NCI-H1105 treated with DMSO at 0.1 percent for 48 hours (cell line): ENCODE measurements at places on chromosomes 12 and 14.

DNA sequence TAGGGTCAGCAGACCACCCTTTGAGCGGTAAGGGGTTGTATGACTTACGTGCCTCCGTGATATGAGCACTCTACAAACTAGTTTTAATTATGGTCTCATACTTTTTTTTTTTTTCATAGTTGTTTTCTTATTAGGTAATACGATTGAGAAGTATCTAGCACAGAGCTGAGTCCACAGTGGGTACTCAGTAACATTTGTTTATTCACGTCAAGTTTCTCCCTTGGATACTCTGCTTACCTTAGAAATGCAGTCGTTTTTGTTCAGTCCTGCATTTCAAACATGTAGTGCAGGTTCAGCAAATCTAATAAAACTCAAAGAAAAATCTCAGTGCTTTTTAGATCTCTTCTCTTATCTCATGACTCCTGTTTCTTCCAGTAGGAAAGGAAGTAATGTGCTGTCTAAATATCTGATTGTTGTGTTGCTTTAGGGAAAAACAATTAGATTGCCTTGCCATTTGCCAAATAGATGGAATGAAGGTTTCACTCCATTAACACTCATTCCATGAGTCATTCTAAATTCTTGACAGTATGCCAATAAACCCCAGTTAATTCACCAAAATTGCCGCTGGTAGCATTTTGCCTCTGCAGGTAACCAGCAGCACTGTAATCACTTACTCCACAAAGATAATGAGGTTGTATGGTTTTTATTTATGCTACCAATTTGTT is 118.9 kb downstream of the PTCSC3 start:
- peak; percentile 79 for DNase-seq

DNA sequence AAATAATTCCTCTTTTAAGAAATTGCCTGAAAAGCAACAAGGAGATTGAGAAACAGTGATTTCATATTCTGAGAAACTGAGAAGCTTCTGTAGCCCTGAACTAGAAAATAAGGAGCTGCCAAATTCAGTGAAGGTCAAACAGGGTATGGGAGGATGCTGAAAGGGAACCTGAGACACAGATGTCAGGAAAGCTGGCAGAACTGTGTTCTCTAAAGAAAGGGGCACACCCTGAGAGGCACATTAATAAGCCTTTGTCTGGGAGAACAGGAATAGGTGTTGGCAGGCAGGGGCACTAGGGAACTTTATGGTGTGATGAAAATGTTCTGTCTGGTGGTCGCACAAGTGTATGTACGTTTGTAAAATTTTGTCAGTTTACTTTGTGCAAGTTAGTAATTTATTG is 29.6 kb downstream of the VRK1 start:
- no peak for DNase-seq

DNA sequence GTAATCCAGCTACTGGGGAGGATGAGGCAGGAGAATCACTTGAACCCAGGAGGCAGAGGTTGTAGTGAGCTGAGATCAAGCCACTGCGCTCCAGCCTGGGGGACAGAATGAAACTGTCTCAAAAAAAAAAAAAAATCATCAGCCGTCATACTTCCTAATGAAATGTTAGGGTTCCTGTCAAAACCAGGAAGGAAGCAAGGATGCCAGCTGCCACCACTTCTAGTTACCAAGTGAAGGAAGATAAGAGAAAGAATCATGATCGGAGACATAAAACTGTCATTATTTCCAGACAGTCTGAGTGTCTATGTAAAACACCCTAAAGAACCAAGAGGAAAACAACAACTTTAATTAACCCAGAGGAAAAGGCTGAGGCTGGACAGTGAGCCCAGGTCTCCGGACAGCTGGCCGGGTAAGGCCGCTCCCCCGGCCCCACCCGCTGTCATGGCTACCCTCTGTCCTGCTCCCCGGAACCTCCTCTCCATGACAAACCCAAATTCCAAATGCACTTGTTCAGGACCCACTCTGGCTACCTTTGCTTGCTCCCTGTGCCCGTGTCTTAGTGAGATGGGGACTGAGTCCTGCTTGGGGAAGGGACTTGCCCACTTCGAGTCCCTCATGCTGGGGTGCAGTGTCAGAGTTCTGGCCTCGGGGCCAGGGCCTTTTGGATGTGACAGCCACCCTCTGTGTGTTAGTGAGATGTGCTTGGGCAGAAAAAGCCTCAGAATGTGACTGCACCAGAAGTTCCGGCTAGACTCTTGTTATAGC is 29.0 kb downstream of the SLC6A12 start:
- DNase-seq: no peak

DNA sequence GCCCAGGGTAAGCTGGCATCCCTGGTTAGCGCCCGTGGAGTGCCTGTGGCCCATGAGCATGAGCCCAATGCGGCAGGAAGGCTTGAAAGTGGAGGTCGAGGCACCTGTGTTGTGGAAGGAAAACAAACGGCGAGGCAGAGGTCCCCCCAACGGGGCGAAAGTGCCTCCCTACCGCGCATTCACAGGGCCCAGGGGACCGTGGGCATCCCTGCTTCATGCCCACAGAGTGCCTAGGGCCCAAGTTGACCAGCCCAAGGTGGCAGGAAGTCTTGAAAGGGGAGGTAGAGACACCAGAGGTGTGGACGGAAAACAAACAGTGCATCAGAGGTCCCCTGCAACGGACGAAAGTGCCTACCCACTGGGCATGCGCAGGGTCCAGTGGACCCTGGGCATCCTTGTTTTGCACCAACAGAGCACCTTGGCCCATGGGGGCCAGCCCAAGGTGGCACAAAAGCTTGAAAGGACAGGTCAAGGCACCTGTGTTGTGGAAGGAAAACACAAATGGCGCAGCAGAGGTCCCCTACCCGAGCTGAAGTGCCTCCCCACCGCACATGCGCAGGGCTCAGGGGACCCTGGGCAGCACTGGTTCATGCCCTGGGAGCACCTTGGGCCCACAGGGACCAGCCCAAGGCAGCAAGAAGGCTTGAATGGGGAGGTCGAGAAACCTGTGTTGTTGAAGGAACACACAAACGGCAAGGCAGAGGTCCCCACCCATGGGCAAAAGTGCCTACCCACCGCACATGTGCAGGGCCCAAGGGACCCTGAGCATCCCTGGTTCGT is 377.5 kb downstream of the ALG10 start:
- DNase-seq: no peak

- DNase-seq: no peak
These were observed 140.5 kb downstream of the ZFP36L1 start for GRCh38 chr14:68652433-68652690.

GRCh38 chr14:91377700-91378652 is 39.6 kb downstream of the CCDC88C start:
- DNase-seq: no peak

GRCh38 chr14:85217412-85217811 is 312.5 kb upstream of the FLRT2 start:
- no peak for DNase-seq

GRCh38 chr12:6084969-6085450 is 39.5 kb downstream of the VWF start:
- no peak for DNase-seq

GRCh38 chr14:100603341-100604120 is 16.3 kb upstream of the BEGAIN start:
- DNase-seq: no peak

- no peak for DNase-seq
These were observed 63.1 kb downstream of the HEATR5A start for GRCh38 chr14:31357279-31357678.

DNA sequence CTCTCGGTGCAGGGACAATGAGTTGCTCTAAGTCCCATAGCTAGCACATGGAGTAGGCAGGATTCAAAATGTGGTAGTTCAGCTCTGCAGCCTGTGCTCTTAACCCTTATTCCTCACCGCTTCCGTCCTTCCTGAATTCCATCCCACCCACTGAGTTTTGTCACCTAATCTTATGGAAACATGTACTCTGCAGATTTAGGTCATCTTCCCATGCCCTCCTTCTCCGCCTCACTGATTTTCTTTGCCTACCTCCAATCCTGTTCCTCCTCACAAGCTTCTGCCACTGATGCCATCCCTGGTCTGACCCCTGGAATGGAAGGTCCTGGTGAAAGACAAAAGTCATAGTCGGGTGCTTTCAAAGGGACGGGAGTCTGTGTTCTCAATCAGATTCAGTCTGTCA is 46.5 kb upstream of the ABCC9 start:
- DNase-seq: no peak

GRCh38 chr12:53093777-53094393 is 3.6 kb upstream of the IGFBP6 start:
- DNase-seq: no peak

GRCh38 chr14:89392181-89392580 is 24.9 kb downstream of the FOXN3 start:
- no peak for DNase-seq

GRCh38 chr14:70816525-70816924 is 7.2 kb upstream of the MAP3K9 start:
- DNase-seq: no peak

DNA sequence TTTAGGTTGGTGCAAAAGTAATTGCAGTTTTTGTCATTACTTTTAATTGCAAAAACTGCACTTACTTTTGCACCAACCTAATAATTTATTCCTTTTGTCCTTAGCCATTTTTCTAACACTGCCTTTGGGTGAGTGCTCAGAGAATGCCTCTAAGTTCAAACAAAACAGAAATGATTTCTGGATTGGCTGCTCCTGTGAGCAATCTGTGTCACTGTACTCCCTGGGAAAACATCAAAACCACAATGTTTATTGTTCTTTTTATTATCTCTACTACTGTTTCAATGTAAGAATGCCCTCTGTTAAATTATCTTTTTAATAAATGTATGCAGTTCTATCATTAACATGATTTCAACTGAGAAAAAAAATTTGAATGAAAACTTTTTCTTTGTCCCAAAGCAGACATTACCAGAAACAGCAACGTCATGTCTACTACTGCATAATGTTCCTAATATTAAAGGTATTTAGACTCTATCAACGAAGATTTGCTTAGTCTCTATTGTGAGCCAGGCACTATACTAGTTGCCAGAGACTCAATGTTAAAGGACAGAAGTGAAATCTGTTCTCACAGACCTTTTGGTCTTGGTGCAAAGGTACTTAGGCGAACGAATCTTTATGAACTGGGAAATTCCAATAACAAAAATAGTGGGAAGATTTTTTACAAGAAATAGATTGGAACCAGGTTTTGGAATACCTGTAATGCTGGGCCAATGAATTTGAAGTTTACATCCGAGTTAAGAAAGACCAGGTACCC is 6.2 kb downstream of the SLC41A2 start:
- no peak for DNase-seq

GRCh38 chr12:42325653-42326474 is at the start of the genes PPHLN1 and ZCRB1:
Gene PPHLN1, plus strand, starts transcription at chr12:42326167. Its CDS starts 9,736 bp downstream, at chr12:42335903.
Gene ZCRB1, minus strand, starts transcription at chr12:42326094. Its CDS starts 1,992 bp downstream, at chr12:42324102.
- DNase-seq: peak; percentile 84

DNA sequence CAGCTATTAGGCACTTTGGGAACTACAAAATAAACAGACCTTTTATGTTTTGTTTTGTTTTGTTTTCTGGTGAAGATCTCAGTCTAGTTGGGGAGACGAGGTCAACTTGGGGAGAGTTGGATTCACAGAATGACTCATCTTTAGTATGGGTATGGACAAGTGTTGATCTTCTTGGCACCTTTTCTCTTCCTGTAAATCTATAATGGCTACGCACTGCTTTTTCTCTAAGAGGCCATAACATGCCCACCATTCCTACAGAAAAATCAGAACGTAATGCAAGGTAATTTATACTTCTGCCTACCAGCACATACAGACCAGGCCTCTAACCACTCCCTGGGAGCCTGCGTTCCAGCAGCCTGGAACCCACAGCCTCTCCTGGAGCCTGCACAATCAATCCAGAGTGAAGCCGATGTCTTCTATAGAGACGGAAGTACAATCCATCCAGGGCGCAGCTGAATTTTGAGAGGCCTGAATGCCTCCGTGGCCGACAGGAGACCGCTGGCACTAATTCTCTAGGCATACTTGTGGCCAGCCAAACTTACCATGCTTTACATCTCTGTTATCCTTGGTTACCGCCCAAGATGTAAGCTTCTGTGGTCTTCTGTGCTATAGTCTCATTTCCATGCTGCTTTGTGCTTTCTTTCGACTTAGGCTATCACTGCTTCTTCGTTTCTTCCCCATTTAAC is 717 bp downstream of the PPHLN1 start:
- peak; percentile 28 for DNase-seq

GRCh38 chr14:80507292-80507869 is 296.1 kb upstream of the DIO2 start:
- no peak for DNase-seq

- no peak for DNase-seq
These were observed 173.4 kb downstream of the PAWR start for GRCh38 chr12:79517363-79517762.

- no peak for DNase-seq
These were observed 40.2 kb downstream of the RTN1 start for GRCh38 chr14:59830338-59830734.

DNA sequence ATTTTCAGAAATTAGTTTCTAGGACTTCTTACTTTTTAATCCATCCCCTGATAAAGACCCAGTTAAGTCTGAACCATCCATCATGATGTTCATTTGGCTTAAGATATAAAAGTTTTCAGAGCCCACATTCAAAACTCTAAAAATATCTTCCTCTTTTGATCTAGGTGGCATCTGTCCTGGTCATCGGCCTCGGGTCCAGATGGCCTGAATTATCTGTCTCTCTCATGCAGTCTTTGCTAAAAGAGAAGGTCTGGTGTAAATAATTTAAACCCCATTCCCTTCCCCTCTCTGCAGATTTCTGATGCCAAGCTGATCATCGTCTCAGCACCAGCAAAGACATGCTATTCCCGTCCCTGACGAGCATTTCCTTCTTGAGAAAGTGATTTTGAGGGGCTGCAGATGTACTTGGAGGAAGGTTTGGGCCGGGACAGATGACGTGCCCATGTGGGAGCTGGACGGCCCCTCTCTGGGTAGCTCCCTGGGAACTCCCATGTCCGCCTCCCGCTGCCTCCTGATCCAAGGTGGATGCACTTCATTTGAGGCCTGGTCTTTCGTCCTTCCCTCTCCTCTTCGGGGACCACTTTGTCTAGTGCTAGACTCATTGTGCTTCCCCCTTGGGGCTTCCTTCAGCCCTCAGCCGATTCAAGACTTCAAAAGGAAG is 173.0 kb upstream of the PRMT8 start:
- DNase-seq: no peak

DNA sequence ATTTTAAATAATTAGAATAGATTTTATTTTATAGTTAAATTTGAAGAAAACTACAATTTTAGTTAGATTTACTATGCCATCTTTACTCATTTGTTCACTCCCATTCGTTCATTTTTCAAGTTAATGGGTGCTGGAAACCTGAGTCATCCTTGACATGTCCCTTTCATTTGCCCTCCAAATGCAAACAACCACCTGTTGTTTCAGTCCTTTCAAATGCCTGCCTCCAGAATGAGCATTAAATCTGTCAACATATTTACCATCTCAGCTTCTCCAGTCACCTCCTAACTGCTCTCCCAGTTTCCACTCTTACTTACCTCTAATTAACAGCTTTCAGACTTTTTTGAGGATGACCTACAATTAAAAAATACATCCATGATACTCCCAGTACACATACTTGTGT is 375.5 kb downstream of the RAD51B start:
- DNase-seq: no peak
